ENCODE measurements at places on chromosomes 11 and 22.

GRCh38 chr11:119525180-119525866 is 102.4 kb upstream of the THY1 start:
- DNase-seq: peak; percentile 3

DNA sequence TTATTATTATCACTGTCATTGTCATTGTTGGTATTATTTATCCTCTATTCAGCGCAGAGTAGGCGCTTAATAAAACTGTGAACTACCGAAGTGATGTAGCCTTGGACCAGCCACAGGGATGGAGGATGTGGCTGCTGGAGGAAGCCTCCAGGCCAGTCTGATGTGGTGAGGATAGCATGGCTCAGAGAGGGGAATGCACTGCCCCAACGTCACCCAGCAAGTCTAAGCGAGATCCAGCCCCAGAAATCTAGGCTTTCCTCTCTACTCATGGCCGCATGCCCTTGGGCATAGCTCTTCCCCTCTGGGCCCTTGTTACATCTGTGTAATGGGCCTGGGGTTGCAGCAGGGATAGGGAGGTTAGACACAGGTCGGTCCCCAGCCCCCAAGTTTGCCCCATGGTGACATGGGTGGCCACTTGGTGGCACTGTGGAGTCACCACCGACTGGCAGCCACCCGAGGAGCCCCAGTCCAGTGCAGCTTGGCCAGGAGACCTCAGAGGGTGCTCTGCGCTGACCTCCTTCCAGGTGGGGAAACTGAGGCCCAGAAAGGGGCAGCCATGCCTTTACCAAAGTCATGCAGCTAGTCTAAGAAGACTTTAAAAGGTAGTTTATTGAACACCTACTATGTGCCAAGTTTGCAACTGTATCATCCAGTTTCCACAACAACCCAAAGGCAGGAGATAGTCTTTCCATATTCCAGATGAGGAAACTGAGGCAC is 395.7 kb downstream of the MN1 start:
- peak; percentile 51 for DNase-seq

- no peak for DNase-seq
These were observed 19.7 kb upstream of the CDC42EP2 start for GRCh38 chr11:65295001-65295400.

GRCh38 chr11:78532991-78533390 is 41.7 kb downstream of the NARS2 start:
- no peak for DNase-seq

DNA sequence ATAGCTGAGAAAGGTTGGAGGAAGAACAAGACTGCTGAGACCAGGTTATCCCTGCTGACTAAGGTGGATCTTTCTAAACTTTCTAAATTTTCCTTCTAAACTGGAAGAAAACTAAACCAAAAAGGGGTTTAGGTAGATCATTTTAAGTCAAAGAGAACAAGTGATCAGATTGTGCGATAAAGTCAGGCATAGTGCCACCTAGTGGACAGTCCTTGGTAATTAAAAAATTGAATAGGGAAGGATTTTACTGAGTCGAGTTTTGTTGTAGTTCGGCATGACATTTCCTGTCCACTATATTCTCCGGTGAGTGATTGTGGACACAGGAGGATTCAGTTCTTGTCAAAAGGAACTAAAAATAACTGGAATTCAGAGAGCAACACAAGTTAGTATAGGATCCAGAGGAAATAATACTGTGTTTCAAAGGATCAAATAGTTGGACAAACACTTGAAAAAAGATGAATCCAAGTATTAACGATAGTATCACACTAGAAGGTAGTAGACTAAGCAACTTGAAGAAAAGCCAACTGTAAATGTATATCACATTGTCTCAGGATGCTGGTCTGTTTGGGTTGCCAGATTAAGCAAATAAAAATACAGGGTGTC is 1236.4 kb downstream of the FAM181B start:
- DNase-seq: no peak
